ENCODE measurements at places on chromosomes 13 and 19. TPM values are rescaled to one million over a fixed set of nuclear protein-coding genes. Genes with fewer than 3 reads are reported as not detected.

The SIGLEC14 gene
- 1.4 TPM for polyA plus RNA-seq

The DNAJC3 gene
- polyA plus RNA-seq = 30.7 TPM

The CLEC4G gene
- polyA plus RNA-seq = 0.27 TPM

The BLVRB gene
- polyA plus RNA-seq = 59.5 TPM

The MCEMP1 gene
- polyA plus RNA-seq = 0.53 TPM

The ELSPBP1 gene
- not detected for polyA plus RNA-seq

The STX10 gene
- 65.7 TPM for polyA plus RNA-seq

The GPR12 gene
- polyA plus RNA-seq = 0.06 TPM

The TLE2 gene
- polyA plus RNA-seq = 244 TPM

The C19orf33 gene
- 14.4 TPM for polyA plus RNA-seq

The PALM3 gene
- polyA plus RNA-seq = 15.5 TPM

- no peak for DNase-seq
These were observed 14.7 kb upstream of the ZNF14 start for GRCh38 chr19:19747357-19748220.

DNA sequence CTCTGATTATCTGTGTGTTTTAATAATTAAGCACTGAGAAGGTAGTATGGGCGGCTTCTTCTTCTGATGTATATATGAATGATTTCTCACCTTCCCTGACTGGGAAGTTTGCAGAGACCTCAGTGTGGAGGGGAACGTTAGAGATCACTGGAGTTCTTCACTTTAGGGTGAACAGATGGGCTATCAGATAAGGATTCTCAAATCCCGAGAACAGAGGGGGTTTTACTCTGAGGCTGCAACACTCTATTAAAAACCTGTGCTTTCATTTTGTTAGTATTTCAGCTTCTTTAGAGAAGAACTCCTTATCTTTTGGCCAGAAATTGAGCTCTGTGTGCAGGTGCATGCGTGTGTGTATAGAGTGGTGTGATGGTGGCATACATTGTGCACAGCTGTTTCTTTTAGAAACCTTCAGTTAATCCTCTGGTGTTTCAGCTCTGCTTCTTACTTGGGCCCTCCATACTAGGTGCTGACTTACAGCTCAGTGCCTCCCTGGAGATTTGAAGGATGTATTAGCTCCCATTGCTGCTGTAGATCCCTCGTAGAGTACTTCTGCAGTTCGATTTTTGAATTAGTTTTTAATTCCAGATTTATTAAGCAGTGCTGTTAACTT lies 45.3 kb upstream of the PCDH9 start:
- no peak for DNase-seq

DNA sequence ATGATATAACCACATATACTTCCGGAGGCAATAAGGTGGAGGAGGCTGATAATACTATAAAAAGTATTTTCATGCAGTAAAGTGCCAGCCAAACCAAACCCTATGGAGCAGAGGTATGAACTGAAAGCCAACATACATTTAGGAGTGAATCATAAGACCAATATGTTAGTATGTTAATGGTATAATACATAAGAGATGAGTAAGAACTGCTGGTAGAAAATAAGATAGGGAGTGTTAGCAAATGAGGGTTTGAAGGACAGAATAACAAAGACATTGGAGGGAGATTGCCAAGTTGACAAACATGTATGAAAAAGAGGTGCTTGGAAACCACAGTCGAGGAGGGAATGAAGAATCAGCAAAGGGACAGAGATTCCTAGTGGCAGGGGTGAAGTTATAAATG lies 10.8 kb downstream of the ENOX1 start:
- DNase-seq = no peak

GRCh38 chr19:31177246-31177645 lies 172.0 kb downstream of the TSHZ3 start:
- DNase-seq = no peak

DNA sequence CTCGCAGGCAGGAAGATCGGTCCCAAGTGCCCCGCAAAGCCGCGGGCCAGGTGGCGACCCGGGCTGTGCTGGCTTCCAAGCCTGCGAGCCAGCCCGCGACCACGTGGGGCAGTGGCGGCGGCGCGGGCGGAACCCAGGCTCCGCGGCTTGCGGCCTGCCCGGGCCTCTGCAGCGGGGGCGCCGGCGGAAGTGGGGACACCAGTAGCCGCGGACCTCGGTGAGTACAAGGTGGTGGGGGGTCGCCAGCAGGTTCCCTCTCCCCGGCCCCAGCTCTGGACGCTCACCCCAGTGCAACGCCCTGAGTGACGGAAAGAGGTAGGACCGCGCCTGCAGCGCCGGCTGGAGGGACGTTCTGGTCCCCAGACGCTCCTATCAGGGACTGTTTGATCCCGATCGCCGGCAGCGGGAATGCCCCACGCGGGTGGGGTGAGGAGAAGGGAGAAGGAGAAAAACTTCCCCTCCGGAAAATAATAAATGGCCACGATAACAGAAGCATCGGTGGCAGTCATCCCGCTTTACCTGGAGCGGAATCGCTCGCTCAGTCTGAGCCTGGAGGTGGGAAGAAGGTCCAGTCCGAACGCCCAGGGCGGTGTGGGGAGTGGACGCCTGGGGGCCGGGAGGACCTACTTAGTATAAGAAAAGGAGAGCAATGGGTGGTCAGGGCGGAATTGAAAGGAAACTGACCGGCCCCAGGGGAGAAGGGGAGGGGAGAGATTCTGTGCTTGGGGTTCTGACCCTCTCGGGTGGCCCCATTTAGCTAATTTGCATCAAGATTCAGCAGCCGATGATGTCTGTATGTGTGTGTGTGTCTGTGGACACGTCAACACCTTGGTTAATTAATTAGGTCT lies at the start of gene GEMIN7:
Gene GEMIN7 (plus strand): TSS at position 198 of the 848 bp plus-strand sequence. CDS start 10,855 bp downstream, outside the sequence.
- DNase-seq = peak; percentile 66

DNA sequence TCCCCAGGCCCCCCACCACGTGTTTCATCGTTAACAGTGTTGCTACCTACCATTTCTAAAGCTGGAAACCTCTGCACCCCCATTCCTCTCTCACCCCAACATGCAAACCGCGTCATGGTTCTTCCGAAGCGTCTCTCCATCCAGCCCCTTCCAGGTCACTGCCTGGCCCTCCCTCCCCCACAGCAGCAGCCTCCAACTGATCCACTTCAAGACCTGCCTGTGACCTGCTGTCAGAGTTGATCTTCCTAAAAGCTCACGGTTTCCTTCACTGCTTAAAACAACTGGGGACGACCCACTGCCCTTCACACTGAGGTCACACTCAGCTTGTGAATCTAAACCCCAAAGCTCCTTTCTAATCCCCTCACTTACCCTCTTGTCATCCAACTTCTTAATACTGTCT lies 47.7 kb downstream of the STK24 start:
- DNase-seq = no peak

- no peak for DNase-seq
These were observed 192.5 kb downstream of the POSTN start for GRCh38 chr13:37406031-37406430.

- DNase-seq = peak; percentile 76
These were observed at the start of gene SLITRK6 for GRCh38 chr13:85799097-85799582. Gene SLITRK6, minus strand, starts transcription at chr13:85799419. Its CDS starts 2,911 bp downstream, at chr13:85796508.

- no peak for DNase-seq
These were observed 5.3 kb upstream of the NRTN start for GRCh38 chr19:5799247-5800241.

GRCh38 chr19:7527516-7528191 lies 5.2 kb downstream of the MCOLN1 start:
- DNase-seq = peak; percentile 90

GRCh38 chr13:113404366-113404722 lies 40.4 kb upstream of the GRTP1 start:
- DNase-seq = peak; percentile 27

DNA sequence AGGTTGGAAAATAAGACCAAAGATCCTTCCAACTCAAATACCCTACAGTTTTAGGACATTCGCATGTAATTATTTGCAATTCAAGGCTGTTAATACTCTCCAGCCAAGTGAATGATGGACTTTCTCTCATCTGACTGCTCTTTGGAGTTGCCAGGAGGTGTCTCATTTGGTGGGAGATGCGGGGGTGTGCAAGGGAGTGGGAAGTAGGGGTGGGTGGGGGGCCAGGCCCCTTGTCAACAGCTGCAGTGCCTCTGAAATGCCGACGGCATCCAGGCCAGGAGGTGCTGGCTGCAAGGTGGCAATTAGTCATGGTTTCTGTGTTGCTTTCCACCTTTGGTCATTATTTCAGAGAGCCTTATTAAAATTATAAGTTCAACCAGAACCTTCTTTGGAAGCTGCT lies 121.5 kb downstream of the KL start:
- DNase-seq = no peak

- peak; percentile 12 for DNase-seq
These were observed at the start of gene SIAH3 for GRCh38 chr13:45851171-45851921. Gene SIAH3, minus strand, starts transcription at chr13:45851753. Its CDS starts 124 bp downstream, at chr13:45851629.

DNA sequence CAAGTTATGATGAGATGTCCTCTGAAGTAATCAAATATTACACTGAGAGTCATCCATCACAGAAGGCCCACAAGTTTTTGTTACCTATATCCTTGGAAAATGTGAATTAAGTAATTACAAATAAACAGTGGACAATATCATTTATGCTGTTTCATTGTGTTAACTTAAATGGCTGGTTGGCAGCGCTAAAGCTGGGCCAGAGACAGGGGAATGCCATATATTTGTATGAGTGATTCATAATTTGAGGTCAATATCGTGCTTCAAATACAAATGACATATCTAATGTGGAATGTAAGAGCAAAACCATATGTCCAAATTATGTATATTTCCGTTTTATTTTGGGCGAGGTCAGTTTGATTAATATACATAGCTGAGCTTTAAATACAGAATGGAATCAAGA lies 1556.2 kb downstream of the SLITRK5 start:
- DNase-seq = no peak

- DNase-seq = no peak
These were observed 1.6 kb upstream of the TYROBP start for GRCh38 chr19:35909684-35910035.

DNA sequence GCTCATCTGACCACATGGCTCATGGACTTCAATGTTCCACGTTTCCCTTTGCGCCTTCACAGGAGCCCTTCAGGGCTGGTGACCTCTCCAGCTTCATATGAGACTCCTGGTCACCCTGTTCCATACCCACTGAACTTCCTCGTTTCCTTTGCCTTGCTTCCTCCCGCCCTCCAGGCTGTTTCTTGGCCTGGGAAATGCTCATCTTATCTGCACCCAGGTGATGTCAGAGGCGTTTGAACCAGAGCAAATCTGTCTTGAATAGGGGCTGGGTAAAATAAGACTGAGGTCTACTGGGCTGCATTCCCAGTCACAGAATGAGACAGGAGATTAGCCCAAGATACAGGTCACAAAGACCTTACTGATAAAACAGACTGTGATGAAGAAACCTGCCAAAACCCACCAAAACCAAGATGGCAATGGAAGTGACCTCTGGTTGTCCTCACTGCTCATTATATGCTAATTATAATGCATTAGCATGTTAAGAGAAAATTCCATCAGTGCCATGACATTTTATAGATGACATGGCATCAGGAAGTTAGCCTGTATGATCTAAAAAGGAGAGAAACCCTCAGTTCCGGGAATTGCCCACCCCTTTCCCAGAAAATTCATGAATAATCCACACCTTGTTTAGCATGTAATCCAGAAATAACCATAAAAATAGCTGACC lies 102.7 kb downstream of the DCLK1 start:
- DNase-seq = no peak

GRCh38 chr13:101654883-101655282 lies 202.4 kb downstream of the ITGBL1 start:
- no peak for DNase-seq

DNA sequence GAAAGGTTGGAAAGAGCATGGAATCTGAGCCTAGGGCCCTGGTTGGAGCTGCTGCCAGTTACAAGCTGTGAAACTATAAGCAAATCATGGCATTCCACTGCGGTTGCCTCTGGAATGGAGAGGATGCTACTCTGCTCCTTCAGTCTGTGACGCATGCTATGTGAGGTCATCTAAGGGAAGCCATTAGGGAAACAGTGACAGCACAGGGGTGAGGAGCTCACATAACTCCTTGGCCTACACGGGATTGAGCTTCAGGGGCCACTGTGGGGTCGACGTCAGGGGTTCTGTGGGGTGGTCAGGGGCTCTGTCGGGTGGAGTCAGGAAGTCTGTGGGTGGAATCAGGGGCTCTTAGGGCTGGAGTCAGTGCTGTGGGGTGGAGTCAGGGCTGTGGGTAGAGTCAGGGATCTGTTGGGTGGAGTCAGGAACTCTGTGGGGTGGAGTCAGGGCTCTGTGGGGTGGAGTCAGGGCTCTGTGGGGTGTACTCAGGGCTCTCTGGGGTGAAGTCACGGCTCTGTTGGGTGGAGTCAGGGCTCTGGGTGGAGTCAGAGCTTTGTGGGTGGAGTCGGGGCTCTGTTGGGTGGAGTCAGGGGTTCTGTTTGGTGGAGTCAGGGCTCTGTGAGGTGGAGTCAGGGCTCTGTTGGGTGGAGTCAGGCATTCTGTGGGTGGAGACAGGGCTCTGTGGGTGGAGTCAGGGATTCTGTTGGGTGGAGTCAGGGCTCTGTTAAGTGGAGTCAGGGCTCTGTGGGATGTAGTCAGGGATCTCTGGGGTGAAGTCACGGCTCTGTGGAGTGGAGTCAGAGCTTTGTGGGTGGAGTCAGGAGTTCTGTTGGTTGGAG lies 35.8 kb upstream of the MEDAG start:
- DNase-seq = no peak

- no peak for DNase-seq
These were observed 983.7 kb downstream of the SLITRK1 start for GRCh38 chr13:82898586-82898985.

GRCh38 chr19:7730286-7731217 lies 1.4 kb downstream of the CLEC4G start:
- DNase-seq = no peak

DNA sequence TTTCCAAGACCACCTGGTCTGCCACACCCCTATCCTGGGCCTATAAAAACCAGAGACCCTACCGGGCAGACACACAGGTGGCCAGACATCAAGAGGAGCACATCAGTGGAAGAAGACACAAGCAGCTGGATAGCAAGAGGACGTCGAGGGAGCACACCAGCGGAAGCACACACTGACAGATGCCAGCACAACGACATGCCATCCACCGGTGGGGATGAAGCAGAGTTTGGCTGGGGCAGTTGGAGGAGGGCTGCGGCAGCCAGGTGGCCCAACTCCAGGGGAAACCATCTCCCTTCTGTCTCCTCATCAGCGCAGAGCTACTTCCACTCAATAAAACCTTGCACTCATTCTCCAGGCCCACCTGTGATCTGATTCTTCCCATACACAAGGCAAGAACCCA lies 200.6 kb downstream of the PCDH17 start:
- DNase-seq = no peak

- DNase-seq = no peak
These were observed 194.3 kb downstream of the TEX29 start for GRCh38 chr13:111514610-111515306.

DNA sequence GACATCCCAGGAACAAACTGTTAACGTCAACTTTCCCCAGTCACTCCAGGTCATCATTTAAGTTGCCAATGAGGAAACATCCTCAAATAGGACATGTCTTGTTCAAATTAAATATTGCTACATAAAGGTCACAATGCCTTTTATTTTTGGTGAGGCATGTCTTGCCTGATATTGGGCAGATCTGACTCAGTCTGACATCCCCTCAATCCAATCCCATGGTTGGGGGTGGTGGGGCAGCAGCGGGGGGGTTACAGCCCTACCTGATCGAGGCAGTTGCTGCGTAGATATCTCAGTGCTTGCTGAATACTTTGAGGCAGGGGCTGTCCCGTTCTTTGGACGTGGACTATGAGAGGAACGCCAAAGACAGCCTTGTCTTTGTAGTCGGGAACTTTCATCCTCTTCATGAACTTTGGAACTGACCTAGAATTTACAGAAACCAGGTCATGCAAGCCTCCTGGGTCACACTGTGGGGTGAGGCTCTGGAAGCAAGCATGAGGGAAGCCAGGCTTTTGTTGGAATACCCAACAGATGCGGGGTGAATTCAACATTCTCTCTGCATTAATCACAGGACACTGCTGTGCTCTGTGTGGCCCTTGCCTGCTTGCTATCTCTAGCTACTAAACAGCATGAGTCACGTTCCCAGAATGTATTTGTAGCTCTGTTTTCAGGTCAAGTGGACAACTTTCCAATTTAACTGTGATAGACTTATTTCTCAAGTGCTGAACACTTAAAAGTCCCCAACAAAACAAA lies 109.8 kb downstream of the KL start:
- peak; percentile 48 for DNase-seq
